Hematopoietic multipotent progenitor cell (in vitro differentiated cells): ENCODE measurements at places on chromosomes 3 and 15.

- no peak for DNase-seq
Observed at GRCh38 chr3:25099666-25100065, 328.4 kb upstream of the RARB start.

- no peak for DNase-seq
Observed at GRCh38 chr15:45448066-45448915, 69.9 kb upstream of the GATM start.

DNA sequence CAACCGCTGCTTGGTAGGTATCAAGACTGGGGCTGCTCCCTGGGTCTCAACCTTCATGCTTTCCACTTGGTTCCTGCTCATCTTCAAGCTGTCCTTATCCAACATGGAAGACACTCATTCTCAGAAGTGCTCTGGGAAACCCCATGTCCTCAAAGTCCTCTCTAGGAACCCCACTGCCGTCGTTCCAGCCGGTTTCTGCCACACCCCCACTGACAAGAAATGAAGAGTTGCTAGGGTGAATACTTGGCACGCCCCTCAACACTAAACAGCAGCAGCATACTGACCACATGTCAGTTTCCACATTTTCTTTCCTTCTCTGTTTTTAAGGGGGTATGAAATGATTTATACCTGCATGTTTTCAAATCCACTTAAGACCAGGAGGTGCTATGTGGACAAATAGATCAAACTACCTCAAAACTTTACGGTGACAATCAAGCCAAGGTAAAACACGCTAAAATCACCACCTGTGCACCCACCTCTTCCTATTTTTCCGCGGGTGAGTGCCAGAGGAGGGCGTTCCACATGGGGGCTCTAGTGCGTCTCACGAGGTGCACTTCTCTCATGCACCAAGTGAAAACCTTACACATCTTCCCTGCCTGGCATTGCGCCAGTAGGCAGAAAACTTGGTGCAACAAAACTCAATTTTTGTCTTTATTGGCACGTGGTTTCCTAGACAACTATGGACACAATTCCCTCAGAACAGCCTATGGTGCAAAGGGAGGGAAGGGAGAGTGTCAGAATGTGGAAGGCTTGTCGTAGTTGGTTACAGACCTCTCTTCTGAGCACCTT lies 125.1 kb downstream of the TJP1 start:
- DNase-seq: no peak

DNA sequence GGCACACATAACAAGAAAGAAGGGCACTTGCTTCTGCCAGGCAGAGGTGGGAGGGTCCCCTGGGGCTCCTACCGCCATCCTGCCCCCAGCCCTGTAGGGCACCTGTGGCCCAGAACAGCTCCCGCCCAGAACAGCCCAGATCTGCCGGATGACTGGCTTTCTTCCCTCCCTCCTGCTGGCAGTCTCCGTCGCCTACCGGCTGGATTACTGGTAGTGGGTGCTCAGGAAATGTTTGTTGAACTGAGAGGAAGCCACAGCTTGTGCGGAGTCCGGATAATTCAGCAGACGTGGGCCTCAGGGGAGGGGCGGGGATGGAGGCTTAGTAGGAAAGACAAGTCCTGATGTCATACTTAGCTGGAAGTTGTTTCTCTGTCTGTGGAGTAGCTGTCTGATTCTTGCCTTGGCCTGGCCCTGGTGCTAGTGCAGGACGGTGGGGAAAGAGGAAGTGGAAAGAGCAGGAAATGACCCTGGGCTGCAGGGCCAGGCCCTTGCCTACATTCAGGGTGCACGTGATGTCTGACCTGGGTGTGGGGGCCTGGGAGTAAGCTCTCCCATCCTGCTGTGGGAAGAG lies 6.7 kb downstream of the CCDC9B start:
- DNase-seq: peak; percentile 99

- DNase-seq: no peak
Observed at GRCh38 chr3:138474163-138474562, 39.7 kb downstream of the ESYT3 start.

DNA sequence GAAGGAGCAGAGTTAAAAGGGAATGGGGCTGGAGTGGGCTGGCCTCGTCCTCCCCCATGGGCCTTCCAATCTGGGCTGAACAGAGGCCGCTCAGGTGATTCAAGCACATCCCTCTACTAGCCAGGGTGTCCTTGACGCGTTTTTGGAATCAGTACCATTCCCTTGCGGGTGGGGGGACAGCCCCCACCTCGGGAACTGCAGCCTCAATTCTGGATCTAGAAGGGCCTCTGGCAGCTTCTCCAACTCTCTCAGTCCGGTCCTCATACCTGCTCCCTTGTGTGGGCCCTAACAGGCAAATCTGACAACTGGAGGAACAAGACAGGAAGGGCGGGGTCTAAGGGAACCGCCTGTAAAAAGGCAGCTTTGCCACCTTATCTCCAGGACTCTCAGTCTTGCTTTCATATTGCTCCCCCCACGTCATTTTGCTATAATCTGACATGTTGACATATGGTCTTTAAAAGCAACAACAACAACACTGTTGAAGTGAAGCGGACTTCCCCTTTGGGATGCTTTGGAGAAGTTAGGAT lies 802 bp upstream of the CHRNB4 start:
- no peak for DNase-seq

DNA sequence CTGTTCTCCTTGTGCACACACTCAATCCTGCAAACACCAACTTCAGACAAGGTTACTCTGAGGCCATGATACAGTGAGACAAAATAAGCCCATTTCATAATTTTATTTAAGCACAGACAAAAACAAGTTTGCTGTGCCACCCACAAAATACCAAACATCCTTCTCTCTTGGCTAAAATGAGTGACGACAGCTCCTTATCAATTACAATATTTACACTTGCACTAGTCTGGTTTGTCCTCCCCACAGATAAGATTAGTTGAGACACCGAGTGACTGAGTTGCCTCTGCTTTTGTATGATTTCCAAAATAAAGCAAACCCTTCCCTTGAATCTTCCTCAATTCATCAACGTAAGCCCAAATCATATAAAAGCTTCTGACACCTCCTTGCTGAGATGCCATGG lies 233.5 kb upstream of the ATP10A start:
- no peak for DNase-seq
